ENCODE measurements at places on chromosomes 4 and X.

DNA sequence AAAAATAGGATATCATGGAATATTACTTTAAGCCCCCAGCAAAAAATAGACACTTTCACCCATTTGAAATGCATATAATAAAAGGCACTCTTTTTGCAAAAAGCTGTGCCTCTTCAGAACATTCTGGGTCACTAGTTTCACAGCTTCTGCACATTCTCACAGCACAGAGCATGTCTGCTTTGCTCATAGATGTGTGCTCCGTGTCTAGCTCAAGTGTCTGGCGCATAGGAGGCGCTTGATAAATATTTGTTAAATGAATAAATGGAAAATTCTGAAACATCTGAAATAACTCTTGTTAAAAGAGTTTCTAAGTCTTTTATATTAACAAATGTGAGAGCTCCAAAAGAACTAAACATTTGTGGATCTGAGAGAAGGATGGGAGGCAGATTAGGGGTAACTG is 275.2 kb downstream of the PTTG2 start:
- DNase-seq, result no peak

DNA sequence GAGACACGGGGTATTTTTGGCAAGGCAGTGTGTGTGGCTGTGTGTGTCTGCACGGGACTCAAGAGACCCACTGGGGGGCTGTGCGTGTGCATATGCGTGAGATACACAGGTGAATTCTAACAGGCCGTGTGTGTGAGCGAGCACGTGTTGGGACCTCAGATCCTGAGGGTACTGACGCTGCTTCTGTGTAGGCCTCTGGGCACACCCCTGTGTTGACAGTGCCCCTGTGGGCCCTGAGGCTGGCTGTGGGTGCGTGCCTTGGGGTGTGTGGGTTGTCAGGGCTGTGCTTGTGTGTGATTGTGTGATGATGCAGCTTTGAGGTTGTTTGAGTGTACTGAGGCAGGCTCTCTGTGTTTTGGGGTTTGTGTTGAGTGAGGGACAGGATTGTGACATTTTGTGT is 13.9 kb downstream of the FOXP3 start:
- DNase-seq, result no peak

- DNase-seq, result no peak
Observed at GRCh38 chrX:134963041-134963440, 27.8 kb upstream of the SMIM10 start.

- DNase-seq, result no peak
Observed at GRCh38 chr4:153528705-153529485, 62.7 kb downstream of the TMEM131L start.

GRCh38 chr4:44447563-44448504 is 775 bp downstream of the KCTD8 start:
- DNase-seq, result no peak

DNA sequence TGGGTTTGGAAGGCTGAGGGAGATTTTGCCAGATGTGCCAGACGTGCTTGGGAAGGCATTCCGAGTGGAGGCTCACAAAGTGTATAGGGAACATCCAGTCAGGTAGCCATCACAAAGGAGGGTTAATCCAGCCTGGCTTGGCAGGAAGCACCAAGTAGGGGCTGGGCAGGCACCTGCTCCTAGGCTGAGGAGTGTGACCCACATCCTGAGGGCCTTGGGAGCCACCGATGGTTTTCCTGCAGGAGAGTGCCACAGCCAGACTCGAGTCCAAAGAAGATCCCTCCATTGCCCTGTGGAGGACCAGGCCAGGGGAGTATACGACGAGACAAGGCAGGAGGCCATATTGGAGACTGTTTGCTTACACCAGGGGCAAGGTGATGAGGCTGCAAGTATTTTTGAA is 47.2 kb downstream of the PNMA5 start:
- no peak for DNase-seq

DNA sequence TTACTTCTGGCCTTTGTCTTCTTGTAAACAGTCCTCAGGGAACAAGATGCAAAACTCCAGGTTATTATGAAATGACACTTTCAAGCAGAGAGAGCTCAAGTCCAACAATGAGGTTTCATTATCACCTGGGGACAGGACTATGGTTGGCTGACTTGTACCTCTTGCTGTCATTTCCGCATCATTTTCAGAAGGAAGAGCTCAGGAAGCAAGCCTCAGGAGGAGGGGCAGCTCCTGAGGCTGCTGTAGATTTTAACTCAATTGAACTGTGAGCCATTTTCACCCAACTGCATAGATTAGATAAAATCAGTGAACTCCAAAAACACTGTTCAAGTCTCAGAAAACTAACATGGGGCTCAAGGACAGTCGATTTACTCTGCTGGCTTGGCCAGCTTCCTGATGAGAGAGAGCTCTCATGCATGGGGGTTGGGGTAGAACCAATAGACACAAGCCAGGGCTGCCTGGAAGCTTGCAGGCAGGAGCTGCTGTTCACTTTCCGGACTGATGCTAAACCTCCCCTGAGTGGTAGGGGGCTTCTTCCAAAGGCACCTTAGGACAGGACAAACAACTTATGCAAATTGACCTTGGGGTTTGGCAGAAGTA is 23.6 kb downstream of the TMEM255A start:
- DNase-seq, result no peak

GRCh38 chr4:18103876-18104605 is 82.5 kb upstream of the LCORL start:
- DNase-seq, result no peak

- no peak for DNase-seq
Observed at GRCh38 chrX:44971674-44972073, 98.7 kb downstream of the KDM6A start.

- DNase-seq, result no peak
Observed at GRCh38 chrX:94053575-94053974, 379.6 kb downstream of the FAM133A start.

DNA sequence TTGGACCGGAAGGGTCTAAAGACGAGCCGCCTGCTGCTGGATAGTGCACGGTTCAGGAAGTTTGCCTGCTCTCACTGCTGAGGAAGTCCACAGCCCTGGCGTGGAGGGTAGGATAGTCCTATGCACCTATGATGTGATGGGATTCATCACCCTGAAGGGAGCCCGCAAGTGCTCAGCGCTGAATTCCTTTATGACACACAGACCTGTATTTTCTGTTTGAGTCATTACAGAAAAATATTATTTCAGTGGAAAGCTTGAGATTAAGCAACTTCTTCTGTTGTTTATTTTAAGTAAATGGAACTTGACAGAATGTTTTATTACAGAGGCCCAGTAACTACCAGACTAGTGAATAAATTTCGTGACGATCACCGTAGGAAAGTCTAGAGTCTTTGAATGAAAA is 123.2 kb downstream of the TRIML1 start:
- DNase-seq, result no peak

DNA sequence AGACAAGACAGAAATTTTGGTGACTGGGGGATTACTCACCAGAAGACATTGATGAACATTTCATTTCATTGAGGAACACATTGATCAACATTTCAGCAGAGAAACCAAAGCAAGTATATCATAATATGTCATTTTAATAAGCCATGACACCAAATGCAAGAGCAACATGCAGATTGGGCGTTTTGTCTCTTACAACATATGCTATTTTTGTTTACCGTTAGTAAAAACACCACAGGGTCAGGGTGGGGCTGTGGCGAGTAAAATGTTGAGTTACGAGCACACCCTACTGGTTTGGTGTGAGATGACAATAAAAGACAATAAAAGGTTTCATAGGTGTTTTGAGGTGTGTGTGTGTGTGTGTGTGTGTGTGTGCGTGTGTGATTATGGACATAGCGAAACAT is 294.5 kb downstream of the PDGFC start:
- DNase-seq, result no peak

- DNase-seq, result no peak
Observed at GRCh38 chr4:142917678-142918077, 71.6 kb upstream of the INPP4B start.

DNA sequence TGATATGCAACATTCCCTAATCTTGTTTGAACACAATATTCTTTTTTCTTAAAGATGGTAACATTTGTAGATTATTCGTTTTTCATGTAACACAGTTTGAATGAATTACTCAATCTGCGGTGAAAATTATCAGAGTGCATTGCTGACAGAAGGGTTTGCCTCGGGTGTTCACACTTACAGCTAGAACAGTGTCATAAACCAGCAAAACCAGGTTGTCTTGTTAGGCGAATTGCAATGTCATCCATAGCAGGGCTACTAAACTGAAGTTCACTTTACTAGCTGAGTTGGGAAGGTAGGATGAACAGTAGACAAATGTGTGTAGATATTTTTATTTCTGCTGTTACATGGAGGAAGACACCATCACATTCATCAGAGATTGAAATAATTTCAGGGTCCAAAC is 98.9 kb downstream of the SLC39A8 start:
- DNase-seq, result no peak

- no peak for DNase-seq
Observed at GRCh38 chr4:164575861-164576260, 178.1 kb upstream of the SMIM31 start.

DNA sequence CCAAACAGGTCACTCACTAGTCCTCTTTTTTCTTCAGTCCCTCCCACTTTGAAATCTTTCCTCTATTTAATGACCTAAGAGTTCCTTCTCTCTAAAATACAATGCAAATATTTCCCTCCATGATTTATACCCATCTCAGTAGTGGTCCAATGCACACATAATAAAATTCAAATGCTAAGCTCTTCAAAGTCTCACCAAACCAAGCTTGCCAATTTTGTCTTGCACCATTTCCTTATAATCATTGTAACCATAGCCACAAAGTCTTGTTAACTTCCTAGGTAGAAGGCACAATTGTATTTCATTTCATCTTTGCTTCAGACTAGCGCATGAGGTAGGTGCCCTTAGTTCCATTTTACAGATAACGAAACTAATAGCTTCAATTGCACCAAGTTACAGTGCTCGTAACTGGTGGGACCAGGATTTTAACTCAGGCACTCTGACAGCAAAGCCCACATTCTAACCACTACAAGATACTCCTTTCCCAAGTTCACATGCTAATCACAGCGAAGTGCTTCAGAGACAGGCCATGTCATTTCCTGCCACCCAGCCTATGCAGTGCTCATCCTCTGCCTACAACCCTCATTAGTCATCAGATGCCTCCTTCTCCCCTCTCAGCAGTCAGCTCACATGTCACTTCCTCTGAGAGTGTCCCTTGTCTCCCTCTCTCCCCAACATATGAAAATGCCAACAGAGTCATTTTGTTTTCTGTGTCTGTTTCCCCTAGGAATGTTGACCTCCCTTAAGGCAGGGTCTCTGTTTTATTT is 66.9 kb upstream of the PPARGC1A start:
- DNase-seq, result no peak

- DNase-seq, result no peak
Observed at GRCh38 chrX:9582956-9583355, 118.1 kb downstream of the TBL1X start.

DNA sequence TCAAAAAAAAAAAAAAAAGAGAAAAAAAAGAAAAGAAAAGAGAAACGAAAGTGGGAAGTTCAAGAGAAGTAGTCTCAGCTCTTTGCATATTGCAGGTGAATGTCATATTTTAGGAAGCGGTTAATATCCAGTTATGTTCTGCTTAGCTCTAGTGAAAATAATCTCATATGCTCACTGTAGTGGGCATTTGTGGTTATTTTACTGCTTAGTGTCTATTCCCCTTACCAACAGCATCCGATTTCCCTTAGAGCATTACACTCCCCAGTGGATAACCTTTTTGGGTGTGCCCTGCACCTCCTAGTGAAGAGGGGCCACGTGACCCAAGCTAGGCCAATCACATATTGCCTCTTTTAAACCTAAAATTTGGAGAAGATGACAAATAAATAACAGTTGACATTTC is 111.2 kb upstream of the ZNF827 start:
- DNase-seq, result no peak

DNA sequence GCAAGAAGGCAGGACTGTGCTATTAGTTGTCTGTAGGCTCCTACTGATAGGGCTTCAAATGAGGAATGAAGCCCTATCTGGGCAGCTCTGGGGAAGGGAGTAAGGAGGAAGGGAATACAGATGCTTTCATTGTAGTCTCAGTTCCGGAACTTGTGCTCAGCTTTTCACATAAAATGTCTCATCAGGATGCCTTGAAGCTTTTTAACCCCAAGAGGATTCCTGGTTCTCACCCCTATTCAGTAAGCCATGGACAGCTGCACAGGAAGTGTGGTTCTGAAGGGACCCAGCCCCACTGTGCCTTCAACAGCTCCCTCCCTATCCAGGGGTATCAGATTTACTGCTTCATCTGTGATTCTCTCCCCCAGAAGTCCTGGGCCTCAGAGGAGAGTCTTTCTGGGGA is 5.0 kb downstream of the ARMCX5 start:
- DNase-seq, result no peak
